ENCODE measurements at places on chromosomes 12 and 14.

DNA sequence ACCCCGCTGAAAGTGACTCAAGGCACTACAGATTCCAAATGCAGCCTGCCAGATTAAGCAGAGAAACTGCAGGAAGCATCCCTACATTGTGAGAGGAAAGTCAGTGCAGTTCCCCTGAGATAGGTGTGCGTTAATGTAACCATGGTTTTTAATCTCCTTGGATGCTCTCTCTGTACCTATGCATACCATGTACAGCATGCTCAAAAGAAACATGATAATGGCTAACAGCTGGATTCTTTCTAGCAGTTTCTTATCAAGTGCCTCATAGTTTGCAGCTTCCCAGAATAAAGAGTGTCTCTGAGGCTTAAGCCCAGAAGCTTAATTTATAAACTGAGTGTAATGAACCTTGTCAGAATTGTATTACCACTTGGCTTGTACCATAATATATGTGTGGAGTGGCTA, 17.1 kb upstream of the MDM1 start:
- DNase-seq, result no peak

GRCh38 chr12:106246891-106247673, 738 bp downstream of the CKAP4 start:
- DNase-seq, result no peak

DNA sequence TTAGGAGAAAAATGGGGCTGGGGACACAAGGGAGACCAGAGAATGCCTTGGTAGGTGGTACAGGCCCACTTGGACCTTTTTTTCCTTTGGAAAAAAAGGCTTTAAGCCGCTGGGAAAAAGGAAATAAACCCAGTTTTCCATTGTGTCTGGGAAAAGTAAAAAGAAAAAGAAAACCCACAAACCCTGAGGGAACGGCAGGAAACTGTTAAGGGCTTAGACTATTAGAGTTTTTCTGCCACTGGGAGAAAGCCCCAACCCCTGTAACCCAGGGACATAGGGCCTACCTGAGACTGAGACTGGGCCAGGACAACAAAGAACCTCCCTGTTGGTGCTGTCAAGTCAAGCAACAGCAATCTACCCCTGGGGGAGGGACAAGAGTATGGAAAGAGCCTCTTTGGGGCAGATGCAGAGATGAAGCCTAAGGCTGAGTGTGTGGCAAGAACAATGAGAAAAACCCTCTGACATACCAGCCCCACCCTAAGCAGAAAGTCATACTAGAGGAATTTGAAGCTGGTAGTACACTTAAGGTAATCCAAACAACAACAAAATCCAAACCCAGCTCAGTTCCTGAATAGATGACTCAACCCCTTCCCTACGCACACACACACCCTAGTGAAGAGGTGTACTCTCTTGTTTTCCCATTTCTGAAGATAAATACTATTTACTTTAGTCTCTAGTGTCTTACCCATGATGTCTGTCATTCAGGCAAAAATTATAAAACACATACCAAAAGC, 22.8 kb downstream of the ATF1 start:
- no peak for DNase-seq

DNA sequence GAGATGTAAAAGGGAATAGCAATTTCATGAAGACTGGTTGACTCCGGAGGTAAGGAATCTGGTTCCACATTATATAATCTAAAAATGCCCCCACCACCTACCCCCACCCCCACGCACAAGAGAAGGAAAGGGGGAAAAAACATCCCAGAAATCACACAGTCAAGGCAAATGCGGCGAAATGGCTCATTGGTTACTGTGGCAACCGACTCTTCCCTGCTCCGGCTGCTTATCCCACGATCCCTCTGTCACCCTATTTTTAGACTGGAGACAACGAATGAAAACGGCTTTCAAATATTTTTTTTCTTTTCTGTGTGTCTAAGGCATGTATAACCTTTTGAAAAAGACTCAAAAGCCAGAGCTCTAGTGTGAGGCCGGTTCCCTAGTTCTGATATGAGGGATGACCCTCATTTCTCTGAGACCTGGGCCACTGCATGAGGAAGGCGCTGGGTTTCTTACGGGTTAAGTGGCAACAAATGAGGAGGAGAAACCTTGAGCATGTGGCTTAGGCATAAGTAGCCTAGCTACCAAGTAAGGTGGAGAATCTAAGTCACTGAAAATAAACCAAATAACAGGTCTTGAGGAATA, 148.3 kb upstream of the GRIN2B start:
- DNase-seq, result no peak

DNA sequence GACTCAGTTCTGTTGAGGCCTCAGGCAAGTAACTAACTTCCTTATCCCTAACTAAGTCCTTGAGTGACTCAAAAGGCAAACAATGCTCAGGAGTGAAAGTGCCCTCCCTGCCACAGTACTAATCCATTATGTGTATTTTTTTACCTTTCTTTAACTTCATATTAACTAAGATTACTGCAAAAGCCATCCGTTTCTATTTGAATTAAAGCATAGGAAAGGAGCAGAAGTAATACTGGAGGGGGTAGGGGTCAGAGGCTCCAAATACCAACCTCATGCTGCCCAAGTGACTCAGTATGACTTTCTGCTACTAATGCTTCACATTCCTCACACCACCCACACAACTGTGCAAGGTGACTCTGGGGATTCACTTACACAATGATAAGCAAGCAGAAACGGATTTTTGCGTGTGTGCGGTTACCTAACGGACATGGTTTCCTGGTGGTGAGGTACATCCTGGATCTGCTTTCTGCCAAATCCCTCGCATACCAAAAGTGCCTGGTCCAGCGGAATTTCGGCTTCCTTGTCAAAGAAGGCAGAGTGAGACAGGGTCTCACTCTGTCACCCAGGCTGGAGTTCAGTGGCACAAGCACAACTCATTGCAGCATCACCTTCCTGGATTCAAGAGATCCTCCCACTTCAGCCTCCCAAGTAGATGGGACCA, 25.1 kb downstream of the MOK start:
- no peak for DNase-seq

DNA sequence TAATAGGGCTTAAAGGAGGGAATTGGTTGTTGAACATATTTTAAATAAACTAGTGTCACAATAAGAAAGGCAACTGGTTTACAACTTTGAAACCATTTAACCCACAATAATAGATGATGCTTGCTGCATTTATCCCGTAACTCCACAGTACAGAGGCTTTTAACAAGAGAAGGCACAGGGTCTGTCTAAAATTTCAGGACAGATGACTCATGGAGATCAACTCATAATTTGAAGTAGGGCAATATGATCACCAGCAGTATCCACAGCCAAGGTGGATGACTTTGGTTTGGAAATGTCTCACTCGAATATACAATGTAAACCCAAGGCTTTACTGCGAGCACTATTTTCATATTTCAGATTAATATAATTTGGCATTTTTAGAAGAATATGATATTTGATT, 340.2 kb downstream of the LRIG3 start:
- no peak for DNase-seq

DNA sequence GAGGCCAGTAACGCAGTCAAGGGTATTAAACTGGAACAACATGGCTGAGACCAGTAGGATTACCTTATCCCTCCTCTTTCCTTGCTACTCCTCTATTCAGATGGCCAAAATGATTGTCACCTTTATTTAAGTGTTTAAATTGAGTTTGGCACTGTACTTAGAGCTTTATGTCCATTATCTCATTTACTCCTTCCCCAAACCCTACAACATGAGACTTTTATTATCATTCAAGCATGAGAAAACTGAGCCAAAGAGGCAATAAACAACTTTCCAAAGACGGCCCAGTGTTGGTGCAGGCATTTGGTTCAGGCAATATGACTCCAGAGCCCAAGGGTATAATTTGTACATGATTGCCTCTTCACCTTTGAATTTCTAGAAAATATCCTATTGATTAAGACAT, 370.9 kb upstream of the KITLG start:
- no peak for DNase-seq

DNA sequence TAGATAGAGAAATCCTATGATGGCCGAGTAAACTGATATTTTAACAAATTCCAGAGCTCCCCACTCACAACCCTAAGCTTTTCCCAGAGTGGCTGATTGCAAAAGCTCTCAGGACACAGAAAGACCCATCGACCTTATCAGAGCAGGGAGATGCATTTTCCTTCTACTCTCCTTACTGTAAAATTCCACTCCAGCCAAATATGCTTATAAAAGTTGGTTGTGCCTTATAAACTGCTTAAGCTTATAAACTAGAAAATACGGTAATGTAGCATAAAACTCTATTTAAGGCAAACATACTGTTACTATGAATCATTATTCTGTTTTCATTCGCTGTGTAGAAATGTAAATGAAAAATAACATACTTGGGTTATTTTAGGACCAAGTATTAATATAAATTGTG, 41.6 kb upstream of the TRHDE start:
- DNase-seq, result no peak

DNA sequence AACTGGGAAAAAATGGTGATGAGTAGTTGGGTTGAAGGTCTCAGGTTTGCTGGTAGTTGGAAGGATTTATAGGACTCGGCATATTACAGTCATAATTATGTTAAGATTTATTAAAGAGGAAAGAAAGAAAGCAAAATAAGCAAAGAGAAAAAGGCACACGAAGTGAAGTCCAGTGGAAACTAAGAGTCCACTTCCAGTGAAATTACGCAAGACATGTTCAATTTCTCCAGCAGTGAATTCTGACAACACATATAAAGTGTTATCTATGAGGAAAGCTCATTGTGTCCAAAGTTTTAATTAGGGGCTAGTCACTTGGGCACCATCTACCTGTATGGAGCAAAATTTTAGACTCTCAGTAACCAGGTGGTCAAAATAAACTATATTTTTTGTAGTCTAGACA, 143.3 kb downstream of the CEP128 start:
- no peak for DNase-seq

GRCh38 chr14:73660511-73660910, 15.7 kb downstream of the DNAL1 start:
- DNase-seq, result no peak

- no peak for DNase-seq
Observed at GRCh38 chr14:35632271-35632670, 98.3 kb downstream of the INSM2 start.

DNA sequence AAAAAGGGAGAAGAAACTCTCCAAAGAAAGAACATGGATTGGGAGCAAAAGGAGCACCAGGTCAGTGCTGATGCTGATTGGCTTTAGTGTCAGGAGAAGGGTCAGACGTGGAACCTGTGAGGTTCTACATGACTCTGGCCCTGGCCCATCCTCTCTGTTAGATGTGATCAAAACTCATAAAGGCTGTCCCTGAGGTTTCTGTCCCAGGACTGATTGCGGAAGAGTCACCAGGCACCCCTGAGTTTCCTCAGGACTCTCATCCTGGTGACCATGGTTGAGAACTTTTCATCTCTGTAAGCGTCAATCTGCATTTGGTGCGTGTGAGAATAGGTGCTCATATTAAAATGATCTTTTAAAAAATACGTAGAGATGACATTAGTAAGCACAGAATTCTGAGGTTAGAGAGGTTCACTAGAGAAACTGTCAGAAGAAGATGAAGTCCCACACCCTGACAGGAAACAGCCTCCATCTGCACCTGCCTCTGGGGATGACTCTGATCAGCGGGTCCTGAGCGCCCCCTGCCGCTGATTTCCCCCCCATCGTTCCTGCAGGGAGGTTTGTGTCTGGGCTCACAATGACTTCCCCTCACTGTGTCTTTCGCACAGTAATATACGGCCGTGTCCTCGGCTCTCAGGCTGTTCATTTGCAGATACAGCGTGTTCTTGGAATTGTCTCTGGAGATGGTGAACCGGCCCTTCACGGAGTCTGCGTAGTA, 741.8 kb downstream of the TMEM121 start:
- peak; percentile 97 for DNase-seq

DNA sequence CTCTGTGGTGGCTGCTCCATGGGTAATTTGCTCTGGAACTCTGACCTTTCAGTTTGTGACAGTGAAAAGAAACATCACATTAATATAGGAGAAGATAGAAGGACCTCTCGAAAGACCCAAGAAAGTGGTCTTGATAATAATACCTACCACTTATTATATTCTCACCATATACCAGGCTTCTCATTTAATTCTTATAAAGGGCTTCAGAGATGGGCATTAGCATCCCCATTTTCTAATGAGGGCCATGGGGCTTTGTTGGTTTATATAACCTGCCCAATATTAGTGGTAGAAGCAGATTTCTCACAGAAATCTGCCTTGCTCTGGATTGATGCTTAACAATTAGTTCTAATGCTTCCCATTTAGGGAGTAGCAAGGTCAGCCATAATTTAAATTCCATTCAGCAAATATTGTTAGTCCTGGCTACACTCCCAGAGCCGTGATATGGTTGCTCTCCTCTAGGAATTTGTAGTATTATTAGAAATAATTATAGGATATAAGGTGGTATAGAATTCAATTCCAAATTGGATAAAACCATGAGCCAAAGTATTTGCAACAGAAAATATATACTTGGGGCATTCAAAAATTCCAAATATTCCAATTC, 7.4 kb upstream of the AMIGO2 start:
- DNase-seq, result no peak

DNA sequence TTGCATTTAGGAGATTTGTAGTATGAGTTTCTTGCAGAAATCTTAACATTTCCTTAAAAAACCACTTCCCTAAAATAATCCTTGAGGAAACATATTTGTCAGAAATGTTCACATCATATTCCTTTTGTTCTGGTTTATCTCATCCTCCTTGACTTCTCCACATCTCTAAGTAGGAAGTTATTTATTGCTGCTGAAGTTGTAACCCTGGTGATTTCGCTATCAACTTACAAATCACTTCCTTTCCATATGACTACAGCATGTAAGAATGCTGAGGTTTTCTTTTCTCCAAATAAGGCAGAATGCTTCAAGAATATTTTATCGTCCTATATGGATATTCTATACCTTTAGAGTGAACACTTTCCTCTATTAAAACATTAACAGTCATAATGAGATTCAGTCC, 751.7 kb downstream of the NRXN3 start:
- DNase-seq, result no peak

DNA sequence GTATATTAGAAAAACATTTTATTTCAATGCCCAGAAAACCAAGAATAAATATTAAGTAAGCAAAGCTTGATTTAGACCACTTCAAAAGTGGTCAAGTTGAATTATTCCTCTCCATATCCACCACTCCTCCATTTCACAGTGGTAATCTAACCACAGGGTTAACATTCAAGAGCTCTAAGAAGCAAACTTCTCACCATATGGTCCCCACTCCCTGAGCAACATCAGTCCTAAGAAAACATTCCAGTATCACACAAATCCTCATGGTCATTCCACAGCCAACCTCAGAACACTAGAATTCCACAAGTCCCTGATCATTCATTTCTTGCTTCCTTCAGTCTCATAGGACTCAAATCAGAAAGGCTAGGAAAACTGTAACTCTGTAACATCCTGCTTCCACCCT, 47.9 kb downstream of the ST8SIA1 start:
- DNase-seq, result no peak

GRCh38 chr12:213527-213932, 427 bp downstream of the SLC6A12 start:
- no peak for DNase-seq

DNA sequence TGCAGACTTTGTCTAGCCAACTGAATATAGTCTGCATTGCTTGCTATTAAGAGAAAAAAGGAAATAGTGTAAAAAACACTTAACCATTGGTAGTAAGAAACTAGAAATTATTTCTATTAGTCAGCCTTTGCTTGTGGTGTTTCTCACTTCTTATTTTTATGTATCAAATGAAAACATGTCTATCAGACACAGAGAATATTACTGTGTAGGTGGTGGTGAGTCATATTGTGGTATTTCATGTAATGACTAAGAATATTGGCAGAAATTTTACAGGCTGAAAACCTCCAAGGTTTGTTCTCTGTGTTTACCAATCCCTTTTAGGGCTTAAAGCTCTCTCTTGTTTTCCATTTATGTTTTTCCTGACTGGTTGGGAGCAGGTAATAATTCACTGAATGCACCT, 87.2 kb downstream of the DAAM1 start:
- DNase-seq, result no peak
